ENCODE measurements at places on chromosomes 4 and X.

DNA sequence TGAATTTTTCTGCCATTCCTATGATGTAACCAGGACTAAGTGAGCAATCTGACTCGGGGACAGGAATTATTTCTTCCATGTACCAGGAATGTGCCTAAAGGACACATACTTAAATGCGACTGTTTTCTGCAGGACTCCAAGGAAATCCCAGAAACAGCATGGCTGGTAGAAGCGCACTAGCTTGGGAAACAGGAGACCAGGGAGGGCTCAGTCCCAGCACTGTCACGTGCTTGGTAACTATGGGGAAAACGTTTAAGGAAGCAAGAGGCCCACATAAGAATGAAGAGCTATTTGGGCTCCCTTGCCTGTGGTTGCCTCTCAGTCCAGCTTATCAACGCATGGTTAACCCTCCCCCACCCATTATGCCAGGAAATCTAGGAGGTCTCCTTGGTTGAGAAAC, 19.6 kb downstream of the MPP1 start:
- no peak for DNase-seq

- DNase-seq = no peak
Observed at GRCh38 chr4:106854569-106855351, 181.4 kb downstream of the DKK2 start.

GRCh38 chrX:110159235-110159634, 156.3 kb downstream of the TMEM164 start:
- no peak for DNase-seq

DNA sequence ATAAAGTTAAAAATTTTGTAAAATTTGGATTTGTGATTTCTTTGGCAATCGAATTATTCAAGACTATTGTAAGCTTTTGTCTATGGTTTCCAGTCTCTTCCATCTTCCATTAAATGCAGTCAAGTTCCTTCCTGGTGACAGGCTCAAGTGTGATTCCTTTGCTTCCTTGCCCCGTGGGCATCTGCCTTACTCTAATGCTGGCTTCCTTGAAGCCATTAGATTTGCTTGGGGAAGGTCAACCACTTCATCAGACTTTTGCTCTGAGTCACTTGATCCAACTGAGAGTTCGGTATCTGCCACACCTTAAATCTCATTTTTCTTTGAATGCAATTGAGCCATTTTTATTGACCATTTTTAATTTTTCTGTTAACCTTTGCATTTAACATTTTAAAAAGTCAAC, 648.8 kb downstream of the SPOCK3 start:
- DNase-seq = no peak

DNA sequence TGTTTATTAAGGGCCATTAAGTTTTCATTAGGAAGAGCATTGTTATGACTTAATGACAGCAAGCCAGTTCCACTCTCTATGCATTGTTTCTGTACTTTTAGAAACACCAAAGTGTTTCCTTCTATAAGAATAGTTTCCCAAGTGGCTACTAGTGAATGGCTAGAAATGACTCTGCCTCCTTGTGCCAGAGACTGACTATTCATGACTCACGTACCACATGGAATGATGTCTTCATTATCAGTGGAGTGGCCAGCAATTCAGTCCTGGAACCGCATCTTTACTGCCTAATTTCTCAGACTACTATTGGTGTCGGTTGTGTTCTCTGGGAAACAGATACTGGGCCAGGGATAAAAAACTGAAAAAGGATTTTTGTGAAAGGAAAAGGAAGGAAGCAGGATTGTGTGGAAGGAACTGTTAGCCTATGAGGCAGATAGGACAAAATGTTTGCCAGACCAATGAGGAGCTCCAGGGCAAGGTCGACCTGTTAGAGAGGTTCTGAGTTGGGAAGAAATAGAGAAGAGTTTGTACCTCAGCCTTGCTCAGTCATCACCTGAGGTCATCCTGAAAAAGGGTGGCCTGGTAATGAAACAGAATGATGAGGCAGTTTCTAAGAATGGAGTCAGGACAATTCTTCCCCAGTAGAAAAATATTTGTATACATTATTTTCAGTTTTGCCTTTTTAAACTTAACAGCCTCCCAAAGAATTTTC, 218.6 kb downstream of the SPCS3 start:
- DNase-seq = no peak

DNA sequence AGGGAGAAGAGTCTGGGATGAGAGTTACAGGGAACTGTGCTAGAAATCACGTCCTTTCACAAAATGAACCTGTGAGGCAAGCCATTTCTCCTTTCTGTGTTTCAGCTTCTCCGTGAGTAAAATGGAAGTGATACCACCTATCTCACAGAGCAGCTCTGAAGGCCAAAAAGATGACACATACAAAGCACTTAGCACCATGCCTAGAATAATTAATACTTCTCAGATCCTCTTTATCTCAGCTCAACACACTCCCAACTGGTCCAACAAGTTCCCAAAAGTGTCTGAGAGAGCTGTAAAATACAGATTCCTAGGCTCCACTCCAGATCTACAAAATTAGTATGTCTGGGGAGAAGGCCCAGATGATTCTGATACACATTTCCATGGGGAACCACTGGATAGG, 38.3 kb downstream of the LHFPL1 start:
- DNase-seq = no peak

GRCh38 chr4:156193106-156193505, 239.4 kb upstream of the CTSO start:
- peak; percentile 7 for DNase-seq

- no peak for DNase-seq
Observed at GRCh38 chrX:68132749-68133148, 300.5 kb downstream of the OPHN1 start.

DNA sequence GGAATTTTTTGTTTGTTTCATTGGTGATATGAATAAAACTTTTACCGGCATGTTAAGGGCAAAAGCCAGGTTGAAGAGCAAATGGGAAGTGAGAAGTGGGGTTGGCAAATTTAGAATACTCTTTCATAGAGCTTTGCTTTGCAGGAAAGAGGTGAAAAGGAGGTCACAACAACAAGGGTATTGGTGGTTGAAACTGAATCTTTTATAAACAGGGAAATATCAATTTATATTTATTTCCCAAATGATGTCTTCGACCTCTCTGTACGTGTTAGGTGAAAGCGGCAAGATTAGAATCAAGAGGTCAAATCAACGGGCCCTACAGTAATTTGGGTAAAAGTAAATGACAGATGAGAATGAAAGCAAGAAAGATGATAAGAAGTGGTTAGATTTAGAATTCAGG, 3.4 kb downstream of the SMR3A start:
- no peak for DNase-seq

DNA sequence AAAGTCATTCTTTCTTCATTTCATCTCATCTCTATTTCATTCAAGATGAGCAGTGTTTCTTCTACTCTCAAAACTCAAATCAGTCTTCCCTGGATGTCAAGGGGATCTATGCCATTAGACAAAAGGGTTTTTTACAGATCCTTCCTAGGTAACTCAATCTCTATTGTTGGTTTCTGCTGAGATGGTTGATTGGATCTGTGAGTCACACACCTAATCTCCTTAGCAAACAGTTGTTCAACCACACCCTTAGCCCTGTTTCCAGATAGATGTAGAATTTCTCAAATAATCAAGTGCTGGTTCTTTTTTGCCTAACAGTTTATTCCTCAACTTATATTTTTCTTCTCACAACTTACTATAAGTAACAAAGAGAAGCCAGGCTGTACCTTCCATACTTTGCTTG, 200.5 kb downstream of the KDR start:
- DNase-seq = no peak

DNA sequence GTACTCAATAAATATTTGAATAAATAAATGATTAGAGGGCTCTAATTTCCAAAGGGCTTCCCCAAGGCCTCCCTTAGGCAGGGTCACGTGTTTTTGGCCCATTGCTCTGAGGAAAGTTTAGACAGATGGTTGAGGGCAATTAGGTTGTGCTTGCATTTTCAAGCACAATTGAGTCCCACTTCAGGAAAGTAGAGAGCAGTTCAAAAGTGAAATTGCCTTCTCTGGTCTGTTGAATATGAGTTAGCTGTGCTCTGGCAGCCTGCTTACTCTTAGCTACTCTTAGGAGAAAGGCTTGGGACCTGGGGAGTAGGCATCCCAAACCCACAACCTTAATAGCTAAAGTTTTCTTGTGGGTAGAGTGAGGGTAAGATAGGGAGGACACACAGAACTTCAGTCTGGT, 9.0 kb upstream of the DRP2 start:
- no peak for DNase-seq

- DNase-seq = peak; percentile 37
Observed at GRCh38 chr4:101419336-101420135, 72.2 kb upstream of the PPP3CA start.

DNA sequence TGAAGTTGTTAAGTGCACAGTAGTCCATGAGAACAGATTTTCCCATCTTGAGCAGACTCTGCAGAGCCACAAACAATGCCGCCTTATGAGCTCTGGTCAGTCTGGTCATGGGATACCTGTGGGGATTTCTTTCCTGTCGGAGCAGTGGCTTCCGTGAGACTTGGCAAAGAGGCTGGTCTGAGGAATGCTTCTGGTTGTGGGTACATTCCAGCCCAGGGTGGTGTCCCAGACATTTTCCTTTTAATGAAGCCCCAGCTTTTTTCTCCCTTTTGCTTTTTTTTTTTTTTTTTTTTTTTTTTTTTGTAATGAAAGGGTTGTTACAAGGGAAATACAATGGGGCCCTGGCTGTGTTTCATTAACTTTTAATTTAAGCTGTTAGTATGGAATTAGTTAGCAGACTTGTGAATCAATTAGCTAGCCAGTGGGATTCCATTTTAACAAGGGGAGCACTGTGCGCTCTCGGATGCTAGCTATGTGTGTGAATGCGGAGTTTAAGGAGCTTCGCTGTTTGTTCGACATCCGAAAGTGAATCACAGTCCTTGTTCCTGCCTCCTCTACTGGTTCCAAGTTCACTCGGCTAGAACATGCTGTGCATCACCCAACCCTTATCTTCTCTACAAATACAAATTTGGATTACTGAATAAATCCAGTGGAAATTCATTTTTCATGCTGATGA, 225.1 kb downstream of the CBR4 start:
- DNase-seq = no peak

DNA sequence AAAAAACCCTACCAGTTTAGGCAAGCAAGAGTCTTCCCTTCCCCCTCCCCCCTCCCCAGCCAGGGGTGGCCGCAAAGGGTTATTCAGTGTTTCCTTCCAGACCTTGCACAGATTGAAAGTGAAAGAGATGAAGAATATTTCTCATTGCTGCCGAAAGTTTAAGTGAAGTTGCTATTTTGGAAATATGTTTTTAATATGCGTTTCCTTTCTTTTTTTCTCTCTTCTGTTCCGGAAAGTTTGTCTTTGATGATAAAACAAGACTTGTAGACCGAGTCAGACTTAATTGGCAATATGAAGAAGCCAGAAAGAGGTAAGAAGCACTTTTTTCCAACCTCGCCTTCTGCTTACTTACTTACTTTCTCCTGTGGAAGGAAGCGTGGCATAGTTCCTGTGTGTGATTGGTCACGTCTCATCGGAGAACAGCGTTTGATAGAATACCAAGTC, 58.5 kb upstream of the CLCN4 start:
- DNase-seq = no peak

- no peak for DNase-seq
Observed at GRCh38 chrX:47210661-47211425, 7.6 kb upstream of the CDK16 start.

DNA sequence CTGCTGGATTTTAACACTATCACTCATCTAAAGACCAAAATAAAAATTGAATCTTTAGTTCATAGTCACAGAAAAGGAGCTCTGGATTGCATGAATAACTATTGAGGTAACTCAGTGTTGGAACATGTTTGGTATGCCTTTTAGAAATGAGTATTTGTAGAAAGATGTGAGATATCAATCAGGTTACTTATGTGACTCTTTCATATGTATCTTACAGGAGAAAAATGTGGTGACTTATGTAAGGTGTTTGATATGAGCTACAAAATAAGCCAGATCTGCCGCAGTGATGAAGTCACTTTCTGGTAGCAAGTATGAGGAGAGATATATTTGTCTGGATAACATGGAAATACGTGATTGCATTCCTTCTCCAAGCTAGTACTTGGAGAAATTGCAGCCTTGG, 1653.3 kb upstream of the PCDH7 start:
- no peak for DNase-seq

- DNase-seq = no peak
Observed at GRCh38 chr4:142600952-142601351, 245.1 kb downstream of the INPP4B start.

- DNase-seq = no peak
Observed at GRCh38 chr4:115332078-115332477, 218.7 kb upstream of the NDST4 start.

DNA sequence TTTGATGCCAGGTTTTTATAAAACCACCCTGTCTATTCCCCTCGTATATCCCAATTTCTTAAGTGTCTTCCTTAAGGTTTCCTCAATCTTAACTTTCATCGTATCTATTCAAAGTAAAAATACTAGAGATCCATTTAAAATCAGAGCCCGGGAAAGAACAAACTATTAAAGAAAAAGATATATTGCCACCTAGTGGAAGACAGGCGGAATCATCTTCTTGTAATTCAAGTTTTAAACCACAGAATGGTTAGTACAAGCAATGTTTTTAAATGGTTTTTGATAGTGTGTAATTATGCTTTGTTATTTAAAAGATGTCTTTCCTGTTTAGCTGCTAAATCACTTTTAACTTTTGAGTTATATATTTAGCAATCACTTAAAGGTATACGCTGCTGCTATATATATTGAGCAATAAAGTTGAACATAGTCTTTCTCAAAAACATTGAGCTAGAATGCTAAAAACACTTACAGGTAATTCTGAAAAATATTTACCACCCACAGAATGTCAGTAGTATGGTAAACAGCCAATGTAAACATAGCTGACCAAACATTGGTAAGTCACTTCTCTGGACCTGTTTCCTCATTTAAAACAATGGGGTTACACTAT, 18.2 kb downstream of the PRDM8 start:
- DNase-seq = no peak

DNA sequence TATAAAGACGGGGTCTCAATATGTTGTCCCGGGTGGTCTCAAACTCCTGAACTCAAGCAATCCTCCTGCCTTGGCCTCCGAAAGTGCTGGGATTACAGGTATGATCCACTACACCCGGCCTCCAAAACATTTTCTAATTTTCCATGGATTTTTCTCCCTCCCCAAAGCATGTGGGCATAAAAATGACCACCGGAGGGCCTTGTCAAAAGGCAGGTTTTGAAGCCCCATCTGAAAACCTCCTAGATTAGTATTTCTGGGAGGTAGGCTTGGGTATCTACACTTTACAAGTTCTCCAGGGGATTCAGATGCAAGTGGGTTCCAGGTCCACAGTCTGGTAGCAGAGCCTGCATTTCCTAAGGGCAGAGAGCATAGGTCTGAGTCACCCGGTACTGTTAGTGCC, 1.4 kb upstream of the GPR173 start:
- peak; percentile 1 for DNase-seq

GRCh38 chrX:102745857-102746584, 25.5 kb downstream of the GPRASP3 start:
- DNase-seq = no peak

- DNase-seq = no peak
Observed at GRCh38 chrX:18613930-18614639, 57.8 kb downstream of the RS1 start.

GRCh38 chr4:77025643-77026321, 50.0 kb downstream of the CCNI start:
- DNase-seq = no peak

- DNase-seq = no peak
Observed at GRCh38 chr4:17058916-17059741, 160.7 kb upstream of the LDB2 start.

Data from NCI-H446 (cell line).